Smooth muscle cell of bladder (primary cell): ENCODE measurements at places on chromosomes 13 and 19. TPM values are rescaled to one million over a fixed set of nuclear protein-coding genes. Genes with fewer than 3 reads are reported as not detected.

CLC gene
- not detected in 2 replicates for total RNA-seq

ZNF526 gene
- 5.7 and 8.4 TPM in 2 replicates for total RNA-seq

REEP6 gene
- 1.1 and 2.0 TPM in 2 replicates for total RNA-seq

TMEM38A gene
- total RNA-seq: 1.4 and 1.9 TPM in 2 replicates
